ENCODE measurements at places on chromosomes 1 and 21.

- DNase-seq: no peak
Observed at GRCh38 chr1:184892116-184892515, 82.2 kb downstream of the NIBAN1 start.

DNA sequence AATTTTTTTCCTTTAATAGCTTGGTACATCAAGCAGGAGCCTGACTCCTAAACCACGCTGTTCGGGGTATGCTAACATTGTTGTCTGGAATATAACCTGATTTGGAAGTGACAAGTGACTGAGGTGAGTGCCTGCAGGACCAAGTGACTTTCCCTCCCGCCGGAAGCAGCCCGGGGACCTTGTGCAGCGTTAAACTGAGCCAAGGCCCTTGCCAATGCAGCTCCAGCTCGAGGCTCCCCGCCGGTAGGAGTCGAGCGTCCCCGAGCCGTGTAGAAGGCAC lies 716 bp upstream of the MTARC1 start:
- no peak for DNase-seq

DNA sequence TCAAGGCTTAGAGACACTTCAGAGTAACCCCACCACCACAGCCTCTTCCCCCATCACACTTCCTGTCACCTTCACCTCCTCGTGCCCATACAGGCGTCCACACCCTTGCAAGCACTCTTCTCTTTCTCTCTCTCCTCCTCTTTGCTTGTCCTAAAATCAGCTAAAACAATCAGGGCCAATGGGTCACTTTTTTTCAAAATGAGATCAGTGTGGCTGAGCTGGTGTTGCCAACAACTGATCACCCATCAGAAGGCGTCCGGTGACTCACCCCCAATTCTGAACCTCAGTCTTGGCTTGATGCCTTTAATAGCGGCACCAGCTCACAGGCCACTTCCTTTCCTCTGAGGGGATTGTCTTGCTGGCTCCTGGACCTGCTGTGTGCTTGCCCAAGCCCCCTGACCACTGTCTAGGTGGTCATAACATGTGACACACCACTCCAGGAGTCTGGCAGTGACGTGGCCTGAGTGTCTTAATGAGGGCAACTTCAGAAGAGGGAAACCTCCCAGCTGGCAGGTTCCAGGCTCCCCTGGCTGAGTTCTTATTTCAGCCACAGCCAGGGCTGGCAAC lies 1.6 kb downstream of the DRAXIN start:
- DNase-seq: no peak

DNA sequence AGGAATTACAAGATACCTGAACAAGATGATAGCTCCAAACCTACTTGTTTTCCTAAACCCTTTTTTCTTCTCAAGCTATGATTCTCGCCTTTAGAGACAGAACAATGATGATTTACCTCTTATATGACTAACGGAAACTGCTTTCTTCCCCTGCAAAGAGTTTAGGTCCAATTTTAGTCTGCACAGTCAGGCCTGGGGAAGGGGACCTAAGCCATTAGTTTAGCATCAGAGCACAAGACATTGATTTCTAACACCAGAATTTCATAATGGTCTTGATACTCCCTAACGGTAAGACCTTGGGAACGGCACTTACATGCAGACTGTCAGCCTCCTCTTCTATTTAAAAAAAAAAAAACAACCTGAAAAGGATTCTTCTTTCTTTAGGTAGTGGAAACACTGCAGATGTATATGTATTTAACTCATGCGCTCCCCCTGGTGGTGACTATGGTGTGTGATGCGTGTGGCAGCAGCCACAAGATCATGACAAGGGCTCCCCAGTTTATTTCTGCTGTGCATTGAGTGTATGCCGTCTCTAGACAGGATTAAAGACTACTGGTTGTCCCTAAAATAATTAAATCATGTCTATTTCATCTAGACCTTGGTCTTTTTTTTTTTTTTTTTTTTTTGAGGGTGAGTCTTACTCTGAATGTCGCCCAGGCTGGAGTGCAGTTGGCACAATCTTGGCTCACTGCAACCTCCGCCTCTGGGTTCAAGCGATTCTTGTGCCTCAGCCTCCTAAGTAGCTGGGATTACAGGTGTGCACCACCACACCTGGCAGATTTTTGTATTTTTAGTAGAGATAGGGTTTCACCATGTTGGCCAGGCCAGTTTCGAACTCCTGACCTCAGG lies 37.3 kb upstream of the TMEM222 start:
- peak; percentile 75 for DNase-seq

DNA sequence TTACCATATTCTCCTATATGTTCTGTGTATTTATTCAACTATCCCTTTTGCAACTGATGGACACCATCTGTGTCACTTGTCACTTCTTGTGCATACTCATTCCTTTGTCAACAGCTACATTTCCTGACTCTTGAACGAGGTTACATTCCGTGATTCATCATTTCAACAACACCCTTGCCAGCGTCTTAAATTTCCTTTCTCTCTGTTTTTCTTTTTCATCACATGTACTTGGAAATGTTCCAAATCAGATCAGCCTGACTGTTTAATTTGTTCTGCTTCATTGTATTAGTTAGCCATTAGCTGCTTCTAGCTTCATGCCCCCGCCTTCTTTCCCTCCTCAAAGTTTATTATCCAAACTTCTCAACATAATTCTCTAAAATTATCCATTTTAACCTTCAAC lies 173.0 kb downstream of the ADGRL4 start:
- DNase-seq: peak; percentile 44

Measured in amniotic stem cell (primary cell).